ENCODE measurements at places on chromosomes 2 and 18. TPM values are rescaled to one million over a fixed set of nuclear protein-coding genes. Genes with fewer than 3 reads are reported as not detected.

- DNase-seq, result no peak
Measured at GRCh38 chr2:71129114-71129901, 721 bp downstream of the MCEE start.

B4GALT6 gene
- 4.8 TPM for total RNA-seq

CIDEA gene
- not detected for total RNA-seq

EFEMP1 gene
- total RNA-seq, result 37.7 TPM

SEPTIN10 gene
- 154 TPM for total RNA-seq

- no peak for DNase-seq
Measured at GRCh38 chr18:29147944-29148343, 971.0 kb upstream of the CDH2 start.

DNA sequence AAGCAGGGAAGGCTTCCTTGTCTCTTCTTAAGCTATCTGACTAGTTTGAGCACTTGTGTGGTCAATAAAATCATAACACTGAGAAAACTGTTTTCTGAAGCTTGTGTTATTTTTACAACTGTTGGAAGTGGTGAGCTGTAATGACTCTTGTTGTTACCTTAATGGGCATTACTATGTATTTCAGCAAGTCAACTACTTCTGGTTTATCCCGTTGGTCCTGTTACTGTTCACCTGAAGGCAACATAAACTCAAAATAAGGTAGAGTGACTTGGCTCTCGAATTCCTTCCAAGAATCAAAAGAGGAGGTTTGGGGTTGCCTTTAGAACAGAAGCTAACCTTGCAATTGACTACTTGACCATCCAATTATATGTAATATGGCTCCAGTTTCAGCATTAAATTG is 23.2 kb upstream of the FIGN start:
- no peak for DNase-seq

- no peak for DNase-seq
Measured at GRCh38 chr2:235636546-235636945, 142.7 kb downstream of the AGAP1 start.

DNA sequence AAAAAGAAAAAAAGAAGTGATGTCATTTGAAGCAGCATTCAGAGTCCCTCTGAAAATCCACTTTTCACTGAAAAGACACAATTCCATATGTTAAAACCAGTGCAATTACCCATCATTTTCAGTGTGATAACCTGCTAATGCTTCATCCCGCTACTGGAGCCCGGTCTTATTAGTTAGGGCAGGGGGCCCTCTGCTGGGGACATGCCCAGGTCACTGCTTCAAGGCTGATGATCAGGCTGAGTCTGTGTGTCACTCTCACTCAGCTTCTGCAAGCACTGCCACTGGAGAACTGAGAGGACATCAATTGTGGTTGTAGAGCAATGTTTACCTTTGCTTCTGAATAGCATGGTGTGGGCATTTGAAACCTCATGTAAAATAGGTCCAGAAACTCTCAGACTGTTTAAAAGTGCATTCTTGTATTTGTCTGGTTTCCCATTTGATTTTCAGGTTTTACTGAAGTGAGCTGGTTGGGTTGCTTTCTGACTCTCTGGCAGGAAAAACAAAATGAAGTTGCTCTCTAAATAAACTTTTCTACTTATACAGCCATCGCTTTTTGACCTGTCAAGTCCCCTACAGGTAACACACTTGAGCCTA is 49.2 kb upstream of the NXPH2 start:
- DNase-seq, result no peak

UGT1A5 gene
- not detected for total RNA-seq

DDX18 gene
- 33.0 TPM for total RNA-seq

- DNase-seq, result no peak
Measured at GRCh38 chr2:22801970-22802369, 583.0 kb upstream of the KLHL29 start.

- no peak for DNase-seq
Measured at GRCh38 chr2:3036432-3037125, 341.0 kb downstream of the EIPR1 start.

NMS gene
- not detected for total RNA-seq

KHK gene
- total RNA-seq, result 5.3 TPM

- no peak for DNase-seq
Measured at GRCh38 chr18:27778925-27779324, 398.0 kb downstream of the CDH2 start.

- DNase-seq, result no peak
Measured at GRCh38 chr2:174333017-174333371, 1.8 kb upstream of the SP9 start.

SRD5A2 gene
- total RNA-seq, result not detected

All from sigmoid colon (tissue), 7 donors.